ENCODE measurements at places on chromosomes 6 and 20. TPM values are rescaled to one million over a fixed set of nuclear protein-coding genes. Genes with fewer than 3 reads are reported as not detected.

The TREM1 gene
- not detected for total RNA-seq

The HAO1 gene
- total RNA-seq, result not detected

The PRPH2 gene
- not detected for total RNA-seq

The NELFE gene
- total RNA-seq, result 134 TPM

The GTF2H4 gene
- total RNA-seq, result 13.4 TPM

The TRAPPC3L gene
- total RNA-seq, result 0.06 TPM

The TSHZ2 gene
- total RNA-seq, result not detected
